ENCODE measurements at places on chromosomes 11 and 22.

GRCh38 chr11:7449211-7449840, 36.0 kb upstream of the OLFML1 start:
- DNase-seq: no peak

- DNase-seq: no peak
These were observed 22.1 kb downstream of the RPUSD4 start for GRCh38 chr11:126189109-126189929.

- no peak for DNase-seq
These were observed 15.9 kb downstream of the DKK3 start for GRCh38 chr11:11992257-11993212.

DNA sequence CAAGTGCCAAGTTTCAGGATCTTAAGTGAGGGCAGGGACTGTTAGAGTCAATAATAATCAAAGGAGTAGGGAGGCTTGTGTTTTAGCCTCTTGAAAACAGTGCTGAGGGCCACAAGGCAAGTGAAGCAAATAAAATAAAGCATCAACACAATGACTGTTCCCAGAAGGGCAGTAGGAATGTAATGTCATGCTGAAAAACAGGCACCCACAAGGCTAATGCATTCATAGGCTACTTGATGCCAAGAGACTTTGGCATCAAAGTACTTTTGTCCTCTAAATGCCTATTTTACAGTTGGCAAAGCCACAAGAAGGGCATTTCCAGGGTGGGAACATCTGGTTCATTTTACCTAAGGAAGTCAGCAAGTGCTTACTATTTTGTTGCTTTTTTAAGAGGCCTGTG, 22.9 kb downstream of the RAB39A start:
- DNase-seq: no peak

- no peak for DNase-seq
These were observed 11.8 kb downstream of the DTX4 start for GRCh38 chr11:59183771-59184170.

DNA sequence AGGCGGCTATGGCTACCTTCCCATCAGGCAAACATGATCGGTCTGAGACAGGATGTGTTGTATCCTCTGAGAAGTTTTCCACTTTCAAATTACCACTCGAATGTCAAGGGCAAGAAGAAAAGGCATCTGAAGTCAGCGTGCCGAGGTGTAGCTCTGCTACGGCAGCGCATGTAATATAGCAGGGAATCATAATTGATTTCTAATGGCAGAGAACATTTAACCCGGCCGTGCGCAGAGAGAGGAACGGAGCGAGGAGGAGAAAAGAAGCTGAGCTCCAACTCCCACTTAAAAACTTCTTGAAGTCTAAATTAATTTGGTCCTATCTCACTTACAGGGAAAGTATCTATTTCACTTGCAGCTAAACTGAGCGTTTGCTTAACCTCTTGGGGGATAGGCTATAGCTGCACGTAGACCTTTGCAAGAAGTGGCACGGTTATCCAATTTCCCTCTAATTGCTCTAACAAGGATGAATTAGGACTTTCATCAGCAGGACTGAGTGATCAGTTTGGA, 137.3 kb upstream of the KIRREL3 start:
- DNase-seq: no peak

DNA sequence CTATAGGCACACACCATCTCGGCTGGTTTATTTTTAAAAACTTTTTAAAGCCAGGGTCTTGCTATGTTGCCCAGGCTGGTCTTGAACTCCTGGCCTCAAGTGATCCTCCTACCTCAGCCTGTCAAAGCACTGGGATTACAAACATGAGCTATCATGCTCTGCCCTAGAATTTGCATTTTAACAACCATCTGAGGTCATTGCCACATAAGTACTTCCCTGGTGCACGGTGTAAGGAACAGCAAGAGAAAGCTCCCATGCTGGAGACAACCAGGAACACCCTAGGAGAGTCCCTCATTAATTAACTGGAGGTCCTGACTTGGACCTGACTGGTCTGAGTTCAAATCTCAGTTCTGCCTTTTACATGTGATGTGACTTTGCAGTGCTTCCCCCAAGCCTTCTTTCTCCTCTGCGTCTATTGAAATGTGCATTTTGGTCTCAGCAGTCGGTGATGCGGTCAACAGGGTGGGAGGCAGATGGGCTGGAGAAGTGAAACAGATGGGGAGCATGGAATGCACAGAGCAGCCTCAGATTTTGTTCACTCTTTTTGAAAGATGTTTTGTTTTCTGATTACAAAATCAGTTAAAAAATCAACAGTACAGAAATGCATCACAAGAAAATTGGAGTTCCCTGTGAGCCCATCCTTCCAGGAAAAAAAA, 146.5 kb downstream of the MYO18B start:
- no peak for DNase-seq

DNA sequence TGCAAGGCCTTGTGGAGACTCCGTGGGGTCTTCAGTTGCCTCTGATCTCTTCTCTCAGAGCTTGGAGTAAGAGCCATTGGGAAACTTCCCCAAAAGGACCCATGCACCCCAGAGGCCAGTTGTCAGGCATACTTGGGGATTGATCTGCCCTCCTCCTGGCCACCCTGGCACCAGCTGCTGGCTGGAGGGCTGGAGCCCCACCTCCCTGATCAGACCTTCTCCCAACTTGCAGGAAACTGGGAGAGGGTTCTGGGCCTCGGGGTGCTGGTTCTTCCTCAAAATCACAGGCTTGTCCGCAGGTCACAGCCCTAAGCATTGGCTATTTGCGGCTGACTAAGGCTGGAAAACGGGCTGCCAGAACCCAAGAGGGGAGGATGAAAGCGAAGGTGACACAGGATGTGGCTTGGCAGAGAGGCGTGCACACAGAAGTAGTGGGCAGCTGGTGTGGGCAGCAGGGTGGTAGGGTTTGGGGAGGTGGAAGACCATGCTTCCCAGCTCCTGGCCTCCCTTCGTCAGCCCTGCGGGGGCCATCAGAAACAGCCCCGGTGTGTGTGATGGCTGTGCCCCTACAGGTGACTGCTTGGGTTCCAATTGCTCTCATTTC, 1.3 kb upstream of the DGKZ start:
- DNase-seq: no peak
